Activated gamma-delta T cell treated with Interleukin-2 at 50 U/mL for 16 hours (primary cell): ENCODE measurements at places on chromosomes 12 and 14.
A peak's percentile ranks its signal among the peaks of the same experiment; 100 is the strongest.

DNA sequence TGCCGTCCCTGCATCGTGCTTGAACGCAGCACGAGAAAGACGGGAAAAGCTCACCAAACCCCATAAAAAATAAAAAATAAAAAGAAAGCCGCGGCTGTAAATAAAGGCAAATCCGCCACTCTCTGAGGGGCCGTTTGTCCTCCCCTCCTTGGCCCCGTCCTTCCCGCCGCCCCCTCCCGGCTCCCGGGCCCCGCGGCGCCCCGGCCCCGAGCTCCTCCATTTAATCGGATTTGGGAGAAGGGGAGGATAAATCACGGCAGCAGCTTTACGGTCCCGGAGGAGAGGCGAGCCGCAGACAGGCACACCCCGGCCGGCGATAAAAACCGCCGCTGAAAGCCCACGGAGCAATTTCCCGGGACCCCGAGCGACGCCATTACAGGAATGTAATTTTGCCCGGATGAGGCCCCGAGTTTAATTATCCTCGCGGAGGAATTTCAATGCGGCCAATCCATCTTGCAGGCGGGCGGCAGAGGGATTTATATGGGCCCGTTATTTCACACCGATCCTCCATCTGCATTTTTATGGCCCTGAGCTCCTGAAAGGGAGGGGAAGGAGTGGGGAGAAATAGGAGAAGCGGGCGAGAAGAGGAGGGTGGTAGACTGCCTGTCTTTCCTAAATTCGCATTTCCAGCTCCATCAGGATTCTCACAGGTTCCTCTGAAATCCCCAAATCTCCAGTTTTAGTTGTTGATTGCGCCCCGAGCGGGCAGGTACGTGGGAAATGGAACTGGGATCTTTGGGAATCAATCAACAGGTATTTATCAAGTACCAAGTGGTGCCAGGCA is 1.3 kb upstream of the ATP5MC2 start:
- DNase-seq: no peak

- DNase-seq: no peak
Measured at GRCh38 chr14:35331605-35332516, 39.7 kb downstream of the PSMA6 start.

- no peak for DNase-seq
Measured at GRCh38 chr12:68792952-68793351, 15.0 kb upstream of the MDM2 start.

DNA sequence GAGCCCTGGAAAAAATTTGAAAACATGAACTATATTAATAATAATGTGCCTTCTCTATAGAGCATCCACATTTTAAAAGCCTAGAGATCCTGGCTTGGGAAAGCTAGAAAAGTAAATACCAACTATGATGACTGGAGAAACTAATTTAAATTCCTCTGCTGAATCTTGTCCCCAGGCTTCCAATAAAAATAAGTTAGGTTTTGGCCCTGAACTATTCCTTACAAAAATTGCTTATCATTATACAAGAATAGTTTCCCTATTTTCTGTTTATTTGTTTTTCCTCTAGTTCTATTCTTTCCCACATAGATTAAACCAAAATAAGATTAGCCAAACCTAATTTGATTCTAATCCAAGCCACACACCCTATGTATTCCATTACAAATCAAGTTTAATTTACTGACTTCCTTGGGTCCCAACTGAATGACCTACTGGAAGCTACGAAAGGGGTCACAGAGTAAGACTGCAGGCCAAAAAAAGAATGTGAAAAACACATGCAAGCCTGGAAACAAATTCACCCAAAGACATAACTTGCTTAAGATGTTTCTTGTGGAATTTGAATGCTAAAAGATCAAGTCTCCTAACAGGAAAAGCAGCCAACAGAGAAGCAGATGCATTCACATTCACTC is 133.0 kb downstream of the PAWR start:
- no peak for DNase-seq

- no peak for DNase-seq
Measured at GRCh38 chr12:52687497-52688385, 7.5 kb upstream of the KRT1 start.

GRCh38 chr12:18632848-18633247 is 105.0 kb downstream of the PLCZ1 start:
- DNase-seq: no peak

DNA sequence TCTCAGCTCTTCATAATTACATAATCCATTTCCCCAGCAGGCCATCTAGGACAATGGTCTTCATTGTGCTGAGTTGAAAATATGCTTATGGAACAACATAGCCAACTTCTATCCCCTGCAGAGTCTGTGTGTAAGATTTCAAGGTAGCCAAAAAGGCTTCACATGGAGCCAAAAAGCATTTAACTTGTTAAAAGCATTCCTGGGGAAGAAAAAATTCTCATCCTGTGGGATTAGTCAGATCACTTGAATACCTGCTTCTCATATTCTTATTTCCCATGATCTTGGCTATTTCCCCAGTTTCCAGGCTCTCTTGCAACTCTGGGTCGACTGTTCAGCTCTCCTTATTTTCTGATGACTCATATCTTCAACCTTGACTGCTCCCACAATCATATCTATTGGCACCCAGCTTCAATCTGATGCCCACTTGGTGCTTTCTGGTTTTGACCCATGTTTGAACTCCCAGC is 178.9 kb downstream of the KLHL28 start:
- DNase-seq: no peak

DNA sequence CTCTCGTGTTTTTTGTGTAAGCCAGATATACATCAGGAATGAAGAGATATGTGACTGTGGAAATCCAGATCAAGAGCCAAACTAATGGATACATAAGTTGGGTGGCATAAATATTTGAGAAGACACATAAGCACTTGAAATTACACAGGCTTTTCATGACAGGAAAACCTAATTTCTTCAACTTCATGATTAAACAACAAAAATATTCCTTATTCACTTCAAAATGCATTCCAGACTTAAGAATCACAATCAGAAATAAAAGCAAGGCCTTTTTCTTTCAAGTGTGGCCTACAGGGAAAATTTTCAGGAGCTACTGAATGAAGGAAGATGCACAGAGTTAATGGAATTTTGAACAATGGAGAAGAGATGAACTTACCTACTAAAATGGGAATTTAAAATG is 515.6 kb downstream of the FOXG1 start:
- no peak for DNase-seq

DNA sequence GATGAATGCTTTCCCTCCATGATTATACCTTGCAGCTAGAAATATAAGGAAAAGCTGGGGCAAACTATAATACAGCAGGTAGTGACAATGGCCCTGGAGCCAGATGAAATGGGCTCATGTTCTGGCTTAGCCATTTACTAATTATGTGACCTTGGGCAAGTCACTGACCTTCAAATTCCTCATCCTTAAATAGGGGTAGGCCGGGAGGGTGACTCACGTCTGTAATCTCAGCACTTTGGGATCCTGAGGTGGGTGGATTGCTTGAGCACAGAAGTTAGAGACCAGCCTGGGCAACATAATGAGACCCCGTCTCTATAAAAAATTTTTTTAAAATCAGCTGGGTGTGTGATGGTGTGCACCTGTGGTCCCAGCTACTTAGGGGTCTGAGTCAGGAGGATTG is 155.4 kb downstream of the C12orf75 start:
- DNase-seq: no peak

DNA sequence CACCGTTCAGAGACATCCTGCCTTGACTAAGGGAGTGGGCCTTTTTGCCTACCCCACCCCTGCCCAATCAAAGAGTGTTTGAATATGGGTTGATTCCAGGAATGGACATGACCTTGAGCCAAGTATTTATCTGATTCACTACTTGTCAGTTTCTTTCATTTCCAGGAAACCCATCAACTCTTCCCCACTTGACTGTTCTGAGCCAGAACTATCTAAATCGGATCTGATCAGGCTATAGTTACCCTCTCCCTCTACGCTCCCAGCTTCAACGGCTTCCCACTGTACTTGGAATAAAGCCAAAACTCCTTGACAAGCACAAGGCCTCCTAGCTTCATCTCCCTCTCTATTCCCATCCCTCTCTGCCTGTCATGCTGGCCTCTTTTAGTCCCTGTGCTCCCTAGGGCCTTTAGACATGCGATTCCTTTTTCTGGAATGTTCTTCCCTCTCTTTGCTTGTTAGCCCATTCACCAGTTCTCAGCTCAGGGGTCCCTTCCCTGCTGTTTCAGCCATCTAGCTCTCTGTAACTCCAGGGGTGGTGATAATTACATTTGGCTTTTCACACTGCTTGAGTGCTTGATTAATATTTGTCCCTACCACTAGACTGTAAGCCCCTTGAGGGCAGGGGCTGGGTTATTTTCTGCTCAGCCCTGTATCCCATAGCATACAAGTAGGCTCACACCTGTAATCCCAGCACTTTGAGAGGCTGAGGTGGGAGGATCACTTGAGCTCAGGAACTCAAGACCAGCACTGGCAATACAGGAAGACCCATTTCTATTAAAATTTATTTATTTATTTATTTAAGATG is 5.5 kb upstream of the ITPK1 start:
- no peak for DNase-seq

- DNase-seq: no peak
Measured at GRCh38 chr14:84403585-84403984, 1126.4 kb upstream of the FLRT2 start.

DNA sequence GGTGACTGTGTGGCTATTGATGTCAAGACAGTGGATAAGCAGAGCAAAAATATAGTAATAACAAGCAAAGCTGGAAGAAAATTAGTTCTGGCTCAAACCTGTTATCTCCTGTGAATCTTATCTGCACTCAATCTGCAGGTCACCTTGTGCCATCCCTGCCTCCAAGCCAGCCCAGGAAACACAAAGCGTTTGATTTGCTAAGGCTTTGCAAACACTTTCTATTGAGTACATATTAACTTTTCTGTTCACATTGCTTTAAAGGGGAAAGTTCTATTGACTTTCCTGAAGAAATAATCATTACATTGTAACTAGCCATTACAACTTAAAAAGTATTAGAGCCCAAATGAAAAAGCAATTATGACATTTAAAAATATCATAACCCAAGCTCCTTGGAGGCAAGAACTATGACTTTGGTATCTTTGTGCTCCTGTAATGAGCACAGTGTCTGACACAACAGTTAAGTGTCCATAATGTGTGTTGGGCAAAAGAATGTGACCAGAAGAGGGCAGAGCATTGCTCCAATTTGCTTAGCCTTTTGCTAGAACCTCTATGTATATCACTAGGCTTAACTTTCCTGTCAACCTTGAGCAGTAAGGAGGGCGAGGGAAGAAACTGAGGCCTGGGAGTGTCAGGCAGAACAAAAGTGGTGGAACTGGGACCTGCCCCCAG is 24.7 kb downstream of the SERPINA3 start:
- DNase-seq: no peak

GRCh38 chr14:97703006-97703760 is 906.0 kb downstream of the VRK1 start:
- DNase-seq: peak; percentile 26

DNA sequence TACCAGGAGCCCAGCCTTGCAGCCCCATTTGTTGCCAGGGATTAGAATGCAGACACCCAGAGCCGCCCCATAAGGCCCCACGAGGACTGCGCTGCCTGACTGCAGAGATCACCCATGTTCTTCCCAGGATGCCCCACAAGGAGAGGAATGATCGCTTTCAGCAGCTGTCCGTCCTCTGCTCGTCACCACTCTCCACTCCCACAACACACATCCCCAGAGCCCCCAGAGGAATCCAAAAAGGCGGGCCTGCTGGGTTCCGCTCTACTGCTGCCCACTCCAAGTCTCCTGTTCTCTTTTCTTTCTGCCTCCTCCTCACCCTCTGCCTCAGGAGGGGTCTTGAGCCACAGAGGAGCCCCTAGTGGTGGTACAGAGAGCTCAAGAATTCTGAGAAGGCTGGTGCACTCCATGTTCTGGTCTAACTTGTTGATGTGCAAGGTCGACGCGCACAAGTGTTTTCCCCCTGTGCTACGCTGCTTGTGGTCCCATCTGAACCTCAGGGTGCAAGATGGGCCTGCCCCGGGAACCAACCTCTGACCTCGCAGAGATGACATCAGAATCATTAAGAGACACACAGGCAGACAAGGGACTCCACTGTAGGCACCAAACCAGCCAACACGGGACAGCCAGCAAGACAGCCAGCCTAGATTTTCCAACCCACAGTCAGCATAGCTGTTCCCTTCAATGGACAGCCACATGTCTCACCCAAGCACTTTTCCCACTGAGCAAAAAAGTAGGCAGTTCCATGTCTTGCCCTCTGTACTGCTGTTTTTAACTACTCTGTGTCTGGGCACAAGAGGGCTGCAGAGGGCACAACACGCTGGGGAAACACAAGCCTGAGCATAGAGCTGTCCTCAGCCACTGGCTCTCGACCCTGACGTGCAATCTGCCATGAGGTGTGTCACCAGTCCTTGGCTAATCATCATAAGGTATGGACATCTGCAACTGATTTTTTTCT is 29.9 kb downstream of the PXN start:
- no peak for DNase-seq

GRCh38 chr12:121560392-121561008 is 20.3 kb downstream of the KDM2B start:
- no peak for DNase-seq

DNA sequence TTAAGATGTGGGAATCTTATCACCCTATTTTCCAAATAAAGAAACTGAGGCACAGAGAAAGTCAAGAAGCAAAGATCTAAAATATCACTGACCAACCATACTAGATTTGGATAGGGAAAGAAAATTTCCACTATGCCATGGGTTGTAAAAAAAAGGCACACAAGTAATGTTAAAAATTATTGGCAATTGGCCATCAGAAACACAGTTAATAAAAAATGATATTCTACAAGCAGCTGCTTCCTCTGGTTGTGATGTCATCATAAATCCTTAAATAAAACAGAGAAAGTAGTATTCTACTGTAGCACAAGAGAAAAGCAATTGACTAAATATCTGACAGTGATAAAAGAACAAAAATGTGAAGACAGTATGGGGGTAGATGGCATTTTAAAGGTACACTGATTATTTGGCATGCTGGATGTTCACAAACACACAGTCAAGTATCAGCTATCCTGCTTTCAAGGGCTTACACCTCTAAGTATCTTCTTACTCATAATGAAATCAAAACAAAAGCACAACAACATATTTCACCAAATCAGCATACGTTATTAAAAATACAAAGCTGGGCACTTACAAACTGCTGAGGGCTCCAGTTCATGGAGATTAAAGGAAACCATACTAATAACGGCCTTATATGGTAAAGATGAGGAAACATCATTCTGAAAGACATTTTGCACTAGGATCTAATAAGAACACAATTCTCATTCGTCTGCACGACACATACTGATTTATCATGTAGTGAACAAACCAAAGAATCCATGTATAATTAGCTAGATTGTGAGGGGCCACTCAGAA is 45.7 kb downstream of the CORO1C start:
- no peak for DNase-seq

- no peak for DNase-seq
Measured at GRCh38 chr12:89717759-89718523, 9.3 kb upstream of the ATP2B1 start.
